Skin of body (tissue), 3 donors: ENCODE measurements at places on chromosomes 12 and 14.

DNA sequence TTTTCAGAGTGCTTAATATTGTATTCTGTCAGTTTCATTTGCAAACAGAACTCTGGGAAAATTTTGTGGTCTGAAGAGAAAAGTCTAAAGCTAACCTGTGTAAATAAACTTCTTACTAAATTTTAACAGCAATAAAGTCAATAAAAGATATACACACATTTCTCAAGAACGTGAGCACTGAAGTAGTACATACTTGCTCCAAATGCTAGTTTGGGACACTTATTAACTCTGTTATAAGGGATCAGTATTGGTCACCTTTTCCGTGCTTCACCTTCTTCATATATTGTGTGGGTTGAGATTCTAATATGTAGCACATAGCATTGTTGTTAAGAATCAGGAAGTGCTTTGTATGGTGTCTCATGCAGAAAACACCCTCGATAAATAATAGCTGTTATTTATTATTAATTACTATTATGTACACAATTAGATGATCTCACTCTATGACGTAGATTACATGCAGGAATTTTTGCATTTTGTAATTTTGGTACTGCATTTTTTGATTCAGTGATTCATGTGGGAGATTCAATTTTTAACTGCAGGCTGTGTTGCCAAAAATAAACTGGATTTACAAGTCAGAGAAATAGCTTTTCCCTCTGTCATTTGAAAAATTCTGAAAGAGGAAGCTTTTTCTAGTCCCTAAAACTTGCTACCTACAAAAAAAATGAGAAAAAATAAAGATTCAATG, 300.9 kb downstream of the ACSS3 start:
- no peak for DNase-seq

DNA sequence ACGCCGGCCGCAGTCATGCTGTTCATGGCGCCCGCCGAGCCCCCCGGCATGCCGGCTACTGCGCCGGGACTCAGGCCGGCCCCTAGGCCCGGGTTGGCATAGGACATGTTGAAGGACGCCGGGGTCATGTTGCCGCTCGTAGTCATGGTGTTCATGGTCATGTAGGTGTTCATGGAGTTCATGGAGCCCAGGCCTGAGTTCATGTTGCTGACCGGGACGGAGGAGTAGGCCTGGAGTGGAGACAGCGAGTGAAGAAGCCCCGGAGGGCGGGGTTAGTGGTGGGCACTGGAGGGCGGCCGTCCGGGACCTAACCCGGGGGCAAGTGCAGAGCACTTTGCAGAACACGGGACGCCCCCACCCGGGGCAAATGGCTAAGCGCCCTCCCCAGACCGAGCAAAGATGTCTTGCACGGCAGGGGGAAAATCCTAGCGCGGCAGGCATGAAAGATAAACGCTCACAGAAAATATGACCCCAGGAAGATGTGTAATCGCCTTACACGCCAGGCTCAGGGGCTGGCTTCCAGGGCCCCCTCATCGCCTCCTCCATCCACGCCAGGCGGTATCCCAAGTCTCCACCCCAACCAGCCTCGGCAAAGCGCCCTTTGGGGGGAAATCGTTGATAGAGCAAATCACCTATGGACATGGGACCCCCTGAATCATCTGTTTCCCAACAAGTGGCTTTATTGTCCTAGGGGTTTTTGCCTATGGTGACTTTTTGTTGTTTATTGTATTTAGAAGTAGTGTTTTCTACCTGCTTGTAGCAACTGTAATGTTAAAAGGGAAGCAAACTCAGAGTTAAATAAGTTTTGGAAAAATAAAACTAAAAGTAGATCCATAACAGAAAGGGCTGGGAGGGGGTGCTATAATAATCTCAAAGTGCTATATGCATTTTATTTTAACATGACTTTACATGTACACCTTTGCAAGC, 2.3 kb downstream of the FOXA1 start:
- DNase-seq: no peak

GRCh38 chr14:96639550-96639949, 137.4 kb downstream of the PAPOLA start:
- DNase-seq: no peak

- DNase-seq: peak; percentile 21
These were observed 46.3 kb downstream of the PPHLN1 start for GRCh38 chr12:42372154-42372791.

DNA sequence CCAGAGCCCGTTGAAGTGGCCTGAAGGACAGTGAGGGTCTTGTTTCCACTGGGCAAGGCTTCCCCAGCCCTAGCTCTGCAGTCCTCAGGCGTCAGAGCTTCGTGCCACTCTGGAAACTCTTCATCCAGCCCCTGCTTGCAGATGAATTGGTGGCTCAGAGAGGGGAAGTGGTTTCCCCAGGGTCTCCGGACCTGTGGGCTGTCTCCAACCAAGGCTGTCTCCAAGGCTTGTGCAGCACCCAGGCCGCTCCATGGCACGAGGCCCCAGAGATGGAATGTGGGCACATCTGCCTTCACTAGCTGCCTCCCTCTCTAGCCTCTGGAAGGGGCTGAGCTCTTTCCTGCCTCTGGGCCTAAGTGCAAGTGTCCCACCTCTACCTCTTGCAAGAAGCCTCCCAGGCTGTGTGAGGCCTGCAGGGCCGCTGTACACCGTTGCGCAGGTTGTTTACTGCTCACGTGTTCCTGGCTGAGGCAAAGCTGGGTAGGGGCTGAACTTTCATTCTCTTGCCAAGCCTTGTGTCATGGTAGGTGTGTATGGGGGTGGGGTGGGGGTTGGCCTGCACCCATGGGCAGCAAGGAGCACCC, 11.1 kb downstream of the RIN3 start:
- no peak for DNase-seq

DNA sequence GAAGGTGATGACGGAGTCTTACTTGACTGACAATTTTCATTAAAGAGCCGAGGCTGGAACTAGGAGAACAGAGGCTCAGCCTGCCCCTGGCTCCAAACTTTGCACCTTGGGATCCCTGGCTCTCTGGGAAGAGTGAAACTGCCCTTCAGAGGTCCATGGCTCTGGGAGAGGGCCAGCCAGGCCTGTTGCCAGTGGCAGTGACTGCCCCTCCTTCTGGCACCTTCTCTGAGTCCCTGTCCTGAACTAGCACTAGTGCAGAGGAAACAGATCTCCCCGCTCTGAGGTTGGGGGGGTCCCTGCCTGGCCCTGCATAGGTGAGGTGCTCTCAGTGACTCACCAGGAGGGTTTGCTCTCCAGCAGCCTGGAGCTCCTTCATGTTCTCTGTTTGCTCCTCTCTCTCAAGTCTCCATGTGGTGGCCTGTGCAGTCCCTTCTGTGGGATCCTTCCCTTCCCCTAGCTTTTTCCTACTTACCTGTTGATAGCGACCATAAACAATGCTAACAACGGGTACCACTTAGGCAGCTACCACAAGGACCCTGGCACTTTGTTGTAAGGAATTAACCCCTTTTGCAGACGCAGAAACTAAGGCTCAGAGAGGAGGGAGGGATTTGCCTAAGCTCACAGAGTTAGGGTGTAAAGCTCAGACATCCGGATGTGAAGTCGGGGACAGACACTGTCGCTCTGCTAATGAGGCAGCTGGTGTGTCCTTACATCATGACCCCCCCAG, 22.4 kb downstream of the FAM222A start:
- DNase-seq: no peak

- DNase-seq: peak; percentile 77
These were observed 11.3 kb downstream of the KIF26A start for GRCh38 chr14:104149617-104150135.

- no peak for DNase-seq
These were observed 14.2 kb downstream of the FKBP3 start for GRCh38 chr14:45120096-45120495.

DNA sequence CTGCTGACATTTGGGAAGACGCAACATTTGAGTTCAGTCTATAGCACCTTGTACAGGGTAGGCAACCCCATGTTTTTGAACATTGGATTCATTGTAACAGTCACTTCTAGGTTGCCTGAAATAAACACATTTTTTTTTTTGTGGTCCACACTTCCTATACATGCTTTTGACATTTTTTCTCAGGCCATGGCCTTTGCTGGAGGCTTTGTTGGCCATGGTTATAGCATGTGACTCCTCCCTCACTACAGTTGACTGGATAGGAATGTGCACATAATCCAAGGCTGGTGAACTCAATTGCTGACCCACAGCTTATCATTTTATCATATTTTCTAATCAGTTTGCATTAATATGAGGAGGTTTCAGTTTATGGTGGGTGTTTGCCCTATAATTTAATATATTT, 60.6 kb downstream of the TMEM117 start:
- DNase-seq: no peak

DNA sequence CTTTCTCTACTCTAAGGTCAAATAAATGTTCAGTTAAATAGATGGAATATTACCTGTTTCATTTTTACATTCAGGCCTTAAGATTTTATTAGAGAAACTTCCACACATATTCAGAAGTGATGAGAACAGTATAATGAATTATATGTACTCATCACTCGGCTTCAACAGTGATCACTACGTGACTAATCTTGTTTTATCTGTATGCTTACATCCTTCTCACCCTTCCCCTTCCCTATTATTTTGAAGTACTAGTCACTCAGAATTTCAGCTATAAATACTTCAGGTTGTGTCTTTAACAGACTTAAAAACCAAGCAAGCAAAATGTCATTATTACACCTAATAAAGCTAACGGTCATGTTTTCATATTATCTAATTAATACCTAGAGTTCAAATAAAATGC, 34.9 kb downstream of the ETV6 start:
- DNase-seq: no peak

GRCh38 chr12:11688831-11689230, 39.4 kb downstream of the ETV6 start:
- DNase-seq: no peak

GRCh38 chr12:46430340-46430948, 57.9 kb upstream of the SLC38A2 start:
- peak; percentile 46 for DNase-seq

DNA sequence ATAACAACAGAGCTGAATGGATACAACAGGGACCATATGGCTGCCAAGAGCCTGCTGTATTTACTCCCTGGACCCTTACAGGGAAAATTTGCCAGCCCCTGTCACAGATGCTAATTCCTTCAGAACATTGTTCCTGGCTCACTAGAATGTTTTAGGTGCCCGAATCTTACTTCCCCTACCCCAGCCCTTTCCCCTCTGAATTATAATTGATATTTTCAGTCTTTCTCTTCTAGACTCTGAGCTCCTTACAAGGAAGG, 235.3 kb downstream of the KSR2 start:
- no peak for DNase-seq

DNA sequence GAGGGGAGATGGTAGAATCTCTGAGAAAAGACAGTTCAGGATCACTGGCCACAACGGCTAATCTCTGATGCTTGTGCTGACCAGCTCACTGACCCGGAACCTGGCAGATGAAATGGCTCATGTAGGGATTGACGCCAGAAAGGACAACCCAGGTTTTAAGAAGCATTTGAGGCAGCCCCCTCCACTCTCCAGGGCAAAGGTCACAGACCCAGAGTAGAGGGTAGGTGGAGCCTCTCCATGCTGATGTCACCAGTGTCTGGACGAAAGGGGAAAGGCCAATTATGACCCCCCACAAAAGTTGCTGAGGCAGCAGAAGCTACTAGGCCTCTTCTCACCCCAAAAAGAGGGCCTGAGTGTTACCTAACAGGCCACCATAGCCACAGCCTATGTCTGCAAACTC, 1.2 kb downstream of the METTL1 start:
- no peak for DNase-seq

DNA sequence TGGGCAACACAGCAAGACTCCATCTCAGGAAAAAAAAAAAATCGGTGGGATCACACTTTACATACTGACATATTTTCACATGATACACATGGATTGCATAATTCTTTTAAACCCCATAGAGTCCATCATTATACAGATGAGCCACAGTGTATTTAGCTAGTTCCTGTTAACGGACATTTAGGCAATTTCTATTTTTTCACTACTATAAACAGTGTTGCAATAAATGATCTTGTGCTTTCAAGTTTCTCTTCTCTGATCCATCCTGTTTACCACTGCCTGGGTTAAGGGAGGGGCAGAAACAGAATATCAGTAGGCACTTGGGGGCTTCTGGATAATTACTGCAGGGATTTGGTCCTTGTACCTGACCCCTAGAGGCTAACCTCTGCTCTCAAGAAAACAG, 43.4 kb upstream of the SPTLC2 start:
- DNase-seq: no peak

DNA sequence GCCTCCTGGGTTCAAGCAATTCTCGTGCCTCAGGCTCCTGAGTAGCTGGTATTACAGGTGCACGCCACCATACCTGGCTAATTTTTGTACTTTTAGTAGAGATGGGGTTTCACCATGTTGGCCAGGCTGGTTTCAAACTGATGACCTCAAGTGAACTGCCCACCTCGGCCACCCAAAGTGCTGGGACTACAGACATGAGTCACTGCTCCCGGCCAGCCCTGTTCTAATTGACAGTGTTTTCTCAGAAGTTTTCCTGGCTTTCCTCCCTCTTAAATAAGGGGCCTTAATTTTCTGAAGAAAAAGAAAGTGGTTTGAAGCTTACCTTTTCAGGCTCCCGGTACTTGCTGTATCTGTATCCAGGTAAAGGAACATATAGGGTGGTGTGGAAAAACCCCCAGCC, 1.7 kb downstream of the HAL start:
- no peak for DNase-seq

DNA sequence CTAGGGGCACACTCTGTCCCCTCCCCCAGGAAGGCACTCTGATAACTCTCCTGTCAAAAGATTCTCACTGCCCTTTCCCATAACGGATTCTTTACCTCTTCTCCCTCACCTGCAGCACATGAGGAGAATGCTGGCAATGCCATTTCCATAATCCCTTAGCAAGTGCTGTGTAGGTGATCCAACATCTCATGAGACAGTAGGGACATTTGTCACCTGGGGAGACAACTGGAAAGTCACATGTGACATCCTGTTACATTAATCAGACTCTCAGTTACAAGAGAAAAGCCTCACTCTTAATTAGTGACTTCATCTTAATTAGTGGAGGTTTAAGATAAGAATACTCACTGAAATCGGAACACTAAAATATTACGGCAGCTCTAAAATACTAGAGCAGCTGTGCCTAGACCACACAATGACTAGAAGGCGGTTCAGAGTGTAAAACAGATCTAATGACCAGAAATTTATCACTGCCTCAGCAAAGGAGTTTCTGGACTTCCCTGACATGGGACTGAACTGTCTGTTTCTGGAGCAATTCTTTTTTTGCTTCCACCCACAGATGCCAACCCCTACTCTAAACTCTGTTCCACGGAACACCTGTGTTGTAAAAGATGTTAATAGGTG, 75.1 kb downstream of the SPTSSA start:
- DNase-seq: no peak

DNA sequence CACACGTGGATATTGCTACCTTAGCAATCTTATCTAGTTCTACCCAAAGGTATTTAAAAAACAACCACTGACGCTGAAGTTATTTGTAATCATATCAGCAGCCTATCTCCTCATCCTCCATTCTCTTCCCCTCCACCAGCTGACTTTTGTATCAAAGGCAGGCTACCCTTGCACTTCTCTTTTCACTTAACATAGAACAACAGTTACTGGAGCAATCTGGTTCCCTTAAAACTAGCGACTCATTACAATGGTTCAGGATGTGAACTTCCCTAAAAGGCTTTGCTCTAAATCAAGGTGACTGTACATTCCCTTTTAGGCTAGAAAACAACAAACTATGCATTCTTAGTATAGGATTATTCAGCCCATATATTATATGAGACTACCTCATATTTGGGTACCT, 404.7 kb downstream of the APAF1 start:
- DNase-seq: no peak

- DNase-seq: peak; percentile 14
These were observed 72.8 kb downstream of the GALNT4 start for GRCh38 chr12:89451841-89452251.

- DNase-seq: no peak
These were observed 1294.7 kb downstream of the TMEM121 start for GRCh38 chr14:106821119-106821518.

GRCh38 chr12:25830456-25830855, 128.0 kb upstream of the RASSF8 start:
- peak; percentile 90 for DNase-seq

GRCh38 chr12:49568442-49569162, 660 bp upstream of the MCRS1 start:
- no peak for DNase-seq
